Activated T-cell treated with anti-CD3 and anti-CD28 coated beads for 1 hour (primary cell): ENCODE measurements at places on chromosomes 1 and 21.

GRCh38 chr1:226186124-226187018 is at the start of gene ACBD3:
Gene ACBD3 (minus strand): TSS chr1:226186741. CDS start chr1:226186675, 66 bp downstream.
- peak; percentile 69 for DNase-seq

DNA sequence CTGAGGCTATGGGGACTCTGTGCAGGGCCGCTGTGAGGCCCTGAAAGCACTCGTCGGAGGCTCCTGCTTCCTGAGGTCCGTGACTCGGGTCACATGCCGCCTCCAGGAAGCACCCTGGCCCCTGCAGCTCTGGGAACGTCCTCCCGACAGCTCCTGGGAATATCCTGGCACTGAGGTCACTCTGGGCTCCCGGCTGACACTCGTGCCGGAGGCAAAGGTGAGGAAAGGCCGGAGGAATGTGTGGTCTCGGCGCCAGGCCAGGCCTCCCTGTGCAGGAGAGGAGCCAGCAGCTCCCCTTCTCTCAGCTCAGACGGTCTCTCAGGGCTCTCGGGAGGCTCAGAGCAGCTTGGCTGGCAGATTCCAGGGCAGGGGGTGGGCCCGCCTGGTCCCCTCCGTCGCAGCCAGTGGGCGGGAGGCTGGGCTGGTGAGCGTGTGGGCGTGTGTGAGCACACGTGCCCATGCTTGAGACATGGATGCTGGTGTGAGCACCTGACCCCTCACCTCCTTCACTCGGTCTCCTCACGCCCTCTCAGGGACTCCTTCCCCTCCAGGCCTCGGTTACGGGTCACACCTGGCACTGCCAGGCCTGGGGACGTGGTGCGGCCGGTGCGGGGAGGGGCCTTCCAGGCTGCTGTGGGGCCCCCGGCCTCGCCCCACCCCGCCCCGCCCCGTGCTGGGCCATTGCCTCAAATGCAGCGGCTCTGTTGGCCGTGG is 5.5 kb upstream of the RNF223 start:
- DNase-seq, result no peak

- no peak for DNase-seq
Observed at GRCh38 chr1:57819893-57820292, 396.0 kb upstream of the DAB1 start.

GRCh38 chr1:218156595-218156994 is 128.5 kb upstream of the RRP15 start:
- no peak for DNase-seq

GRCh38 chr1:17521946-17522612 is 17.4 kb upstream of the ARHGEF10L start:
- no peak for DNase-seq

DNA sequence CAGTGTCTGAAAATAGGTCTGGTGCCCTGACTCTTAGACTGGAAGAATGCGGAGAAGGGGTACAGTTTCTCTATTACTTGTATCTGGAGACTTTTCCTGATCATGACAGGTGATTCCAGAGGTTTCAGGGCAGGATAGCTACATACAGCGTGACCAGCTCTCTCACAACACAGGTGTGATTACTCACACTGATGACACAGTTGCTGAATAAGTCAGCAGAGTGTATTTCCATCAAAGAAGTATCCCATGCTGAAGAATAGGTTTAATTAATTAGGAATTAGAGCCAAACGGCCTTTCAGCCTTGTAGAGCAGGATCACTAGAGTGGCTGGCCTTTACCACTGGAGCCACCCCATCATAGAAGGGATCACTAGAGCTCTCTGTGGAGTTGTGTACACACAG is 298.6 kb downstream of the LMX1A start:
- DNase-seq, result no peak

GRCh38 chr1:203340112-203340790 is 10.7 kb downstream of the FMOD start:
- DNase-seq, result peak; percentile 47

DNA sequence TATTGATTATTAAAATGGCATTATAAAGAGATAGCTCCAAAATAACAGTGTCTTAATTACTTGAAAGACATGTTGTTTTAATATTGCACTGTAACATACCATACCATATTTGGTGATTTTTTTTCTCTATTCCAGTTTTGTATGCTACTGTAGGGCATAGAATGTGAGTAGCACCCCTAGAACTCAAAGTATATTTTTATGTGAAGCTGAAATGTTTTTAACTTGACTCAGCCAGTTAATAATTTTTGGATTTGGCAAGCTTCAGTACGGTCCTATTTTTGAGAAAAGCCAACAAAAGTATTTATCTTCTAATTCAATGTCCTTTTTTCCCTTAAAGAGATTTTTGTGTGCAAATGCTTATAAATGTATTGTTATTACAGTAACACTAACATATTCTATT is 593.8 kb downstream of the USP25 start:
- no peak for DNase-seq

DNA sequence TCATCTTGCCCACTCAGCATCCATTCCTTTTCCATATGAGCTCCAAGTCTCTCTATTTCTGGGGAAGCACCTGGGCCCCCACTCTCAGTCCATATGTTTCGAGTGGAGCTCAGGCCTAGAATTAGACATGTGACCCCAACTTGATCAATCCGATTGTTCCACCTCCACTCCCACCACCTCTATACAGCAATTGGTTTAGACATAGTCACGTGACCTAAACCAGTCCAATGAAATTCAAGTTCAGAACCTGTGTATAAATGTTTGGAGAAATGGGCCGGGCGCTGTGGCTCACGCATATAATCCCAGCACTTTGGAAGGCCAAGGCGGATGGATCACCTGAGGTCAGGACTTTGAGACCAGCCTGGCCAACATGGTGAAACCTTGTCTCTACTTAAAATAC is 29.6 kb upstream of the CLIC4 start:
- no peak for DNase-seq

DNA sequence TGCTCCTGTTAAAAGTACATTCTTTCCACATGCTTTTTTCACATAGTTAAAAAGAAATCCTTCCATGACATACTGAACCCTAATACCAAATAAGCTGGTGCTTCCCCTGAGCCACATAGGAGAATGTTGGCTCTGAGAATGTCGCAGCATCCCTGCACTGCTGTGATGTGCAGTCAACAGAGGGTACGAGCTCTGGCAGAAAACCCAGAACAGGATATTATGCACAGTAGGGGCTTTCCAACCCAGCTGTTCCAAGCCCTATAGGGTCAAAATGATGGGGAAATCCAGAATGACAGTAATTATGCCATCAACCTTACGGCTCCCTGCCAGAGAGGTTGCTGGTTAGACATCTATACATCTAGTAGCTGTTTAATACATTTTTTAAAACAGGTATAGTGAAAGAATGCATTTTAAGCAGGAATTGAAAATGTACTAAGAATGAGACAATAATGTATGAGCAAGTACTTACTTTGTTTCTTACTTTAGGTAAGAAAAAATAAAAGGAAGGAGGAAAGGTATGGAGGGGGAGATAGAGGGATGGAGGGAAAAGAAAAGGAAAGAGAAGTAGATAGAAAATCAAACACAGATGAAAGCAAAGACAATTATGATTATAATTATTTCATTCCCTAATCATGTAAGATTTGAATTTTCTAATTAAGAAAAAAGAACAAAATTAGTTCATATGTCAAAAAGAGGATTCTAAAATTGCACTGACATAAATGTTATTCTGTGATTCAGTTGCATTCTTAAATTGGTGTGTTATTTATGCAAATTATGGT is 126.0 kb downstream of the NR5A2 start:
- DNase-seq, result no peak

GRCh38 chr1:170296642-170297041 is 150.9 kb downstream of the NTMT2 start:
- no peak for DNase-seq
